ENCODE measurements at places on chromosomes 11 and 22. TPM values are rescaled to one million over a fixed set of nuclear protein-coding genes. Genes with fewer than 3 reads are reported as not detected.

CDON gene
- polyA plus RNA-seq: 1.2 TPM

OR5A1 gene
- polyA plus RNA-seq: not detected

GRCh38 chr11:4636962-4637661 is at the start of gene OR51D1:
TSS of gene OR51D1 (plus strand) at chr11:4637477. CDS start at chr11:4639791, 2,314 bp downstream.
- peak; percentile 67 for DNase-seq

DNA sequence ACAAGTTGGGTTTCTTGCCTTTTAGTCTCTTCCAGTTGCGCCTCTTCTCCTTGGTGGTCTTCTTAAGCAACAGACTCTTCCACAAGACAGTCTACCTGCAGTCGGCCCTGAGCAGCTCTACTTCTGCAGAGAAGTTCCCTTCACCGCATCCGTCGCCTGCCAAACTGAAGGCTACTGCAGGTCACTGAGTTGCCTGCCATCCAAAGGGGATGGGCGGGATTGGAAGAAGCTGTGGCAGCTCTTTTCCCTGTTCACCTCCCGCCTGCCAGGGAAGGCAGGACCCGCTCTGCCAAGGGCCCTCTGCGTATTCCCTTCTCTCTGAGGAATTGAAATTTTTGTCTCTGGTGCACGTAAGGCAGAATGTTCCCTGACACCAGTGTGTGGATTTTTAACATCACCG is 9.2 kb upstream of the STT3A start:
- DNase-seq: no peak

GRCh38 chr11:118899706-118900360 is 16.1 kb downstream of the CXCR5 start:
- DNase-seq: no peak

DNA sequence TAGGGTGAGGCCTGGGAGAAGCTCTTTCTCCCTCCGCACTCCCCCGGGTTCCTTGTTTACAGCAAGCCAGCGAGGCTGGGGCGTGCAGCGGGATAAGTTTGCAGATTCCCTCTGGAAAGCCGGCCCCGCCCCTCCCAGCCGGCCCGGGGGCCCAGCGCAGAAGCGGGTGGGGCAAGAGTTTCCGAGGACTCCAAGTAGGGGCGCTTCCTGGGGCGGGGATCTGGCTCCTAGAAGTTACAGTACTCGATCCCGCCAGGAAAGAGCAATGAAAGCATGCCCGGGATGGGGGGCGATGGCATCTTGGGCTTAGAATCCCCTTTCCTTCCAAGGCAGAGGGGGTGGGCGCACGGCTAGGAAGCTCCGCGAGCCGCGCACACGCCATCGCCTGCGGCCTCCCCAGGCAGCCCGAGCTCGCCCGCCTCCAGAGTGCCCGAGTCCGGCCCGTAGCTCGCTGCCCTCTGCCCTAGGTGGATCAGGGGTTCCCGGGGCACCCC is 385 bp downstream of the TST start:
- peak; percentile 55 for DNase-seq

- DNase-seq: no peak
Observed at GRCh38 chr22:47275605-47276449, 513.4 kb downstream of the TBC1D22A start.

GRCh38 chr11:125078516-125079140 is 15.5 kb downstream of the SLC37A2 start:
- DNase-seq: no peak

Data from IMR-90 (cell line).